ENCODE measurements at places on chromosomes 3 and 15.

GRCh38 chr3:129978123-129978522, 3.6 kb downstream of the TRH start:
- no peak for DNase-seq

DNA sequence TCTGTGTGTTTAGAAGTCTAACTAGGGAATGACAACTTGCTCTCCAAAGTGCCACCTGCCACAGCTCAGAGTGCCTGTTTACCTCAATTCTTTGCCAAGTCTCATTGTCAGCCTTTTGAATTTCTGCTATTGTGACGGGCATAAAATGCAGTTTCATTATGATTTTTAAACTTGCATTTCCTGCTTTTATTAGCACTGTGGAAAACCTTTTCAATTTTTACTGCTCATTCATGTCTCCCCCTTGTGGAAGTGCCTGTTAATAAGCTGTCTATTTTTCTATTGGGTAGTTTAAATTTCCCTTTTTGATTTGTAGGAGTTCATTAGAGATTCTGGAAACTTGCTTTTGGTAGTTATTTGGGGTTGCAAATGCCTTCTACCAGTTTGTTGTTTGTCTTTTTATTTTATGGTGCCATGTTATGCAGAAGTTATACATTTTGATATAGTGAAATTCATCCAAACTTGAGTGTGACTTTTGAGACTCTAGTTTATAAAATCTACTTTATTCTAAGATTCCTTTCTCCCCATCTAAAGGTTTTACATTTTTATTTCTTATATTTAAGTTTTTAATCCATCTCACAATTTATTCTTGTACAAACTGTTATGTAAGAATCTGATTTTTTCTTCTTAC, 53.9 kb upstream of the FRMD4B start:
- no peak for DNase-seq

- no peak for DNase-seq
Observed at GRCh38 chr15:67097424-67097823, 32.0 kb downstream of the SMAD3 start.

GRCh38 chr3:131526801-131527347, 24.1 kb upstream of the MRPL3 start:
- peak; percentile 71 for DNase-seq

DNA sequence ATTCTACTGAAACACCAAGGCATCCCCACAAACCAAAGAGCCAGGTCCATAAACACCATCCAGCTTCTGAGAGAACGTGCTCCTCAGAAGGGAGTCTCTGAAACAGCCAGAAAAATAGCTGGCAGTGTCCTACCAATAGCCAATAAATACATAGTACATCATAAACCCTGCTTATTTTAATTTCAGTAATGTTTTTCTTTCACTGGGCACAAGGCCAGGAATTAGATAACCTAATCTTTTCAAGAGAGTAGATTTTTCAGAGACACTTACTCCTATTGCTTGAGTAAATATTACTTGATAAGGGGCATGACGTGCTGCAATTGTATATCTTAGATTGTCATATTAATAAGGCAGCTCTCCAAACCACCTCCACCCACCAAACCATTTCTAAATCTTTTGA, 22.7 kb downstream of the GADL1 start:
- DNase-seq, result no peak

DNA sequence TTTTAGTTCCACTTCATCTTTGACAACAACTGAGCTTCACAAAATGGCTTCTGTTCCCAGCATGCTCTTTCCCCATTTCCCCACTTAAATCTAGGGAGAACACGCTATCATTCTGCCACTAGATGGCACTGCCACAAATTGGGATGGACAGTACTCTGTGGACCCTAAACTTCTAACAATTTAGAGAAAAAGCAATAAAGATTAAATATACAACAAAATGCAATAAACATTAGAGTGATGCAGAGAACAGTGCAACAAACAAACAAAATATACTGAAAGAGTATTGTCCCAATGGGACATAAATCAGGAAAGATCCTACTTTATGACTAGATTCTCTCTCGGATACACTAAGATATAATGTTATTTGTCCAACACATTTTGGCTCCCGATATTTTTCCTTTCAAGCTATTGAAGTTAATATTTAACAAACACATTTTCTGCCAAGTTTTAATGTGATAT, 169.7 kb upstream of the TMCO5A start:
- DNase-seq, result peak; percentile 45

DNA sequence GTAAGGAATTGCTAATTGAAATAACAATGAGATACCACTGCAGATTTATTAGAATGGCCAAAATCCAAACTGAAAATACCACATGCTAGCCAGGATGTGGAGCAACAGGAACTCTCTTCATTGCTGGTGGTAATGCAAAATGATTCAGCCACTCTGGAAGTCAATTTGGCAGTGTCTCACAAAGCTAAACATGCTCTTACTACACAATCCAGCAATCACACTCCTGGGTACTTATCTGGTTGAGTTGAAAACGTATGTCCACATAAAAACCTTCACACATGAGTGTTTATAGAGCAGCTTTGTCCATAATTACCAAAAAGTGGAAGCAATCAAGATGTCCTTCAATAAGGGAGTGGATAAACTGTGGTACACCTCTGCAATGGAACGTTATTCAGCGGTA, 113.3 kb downstream of the SMAD6 start:
- no peak for DNase-seq
